ENCODE measurements at places on chromosomes 2 and 18.

DNA sequence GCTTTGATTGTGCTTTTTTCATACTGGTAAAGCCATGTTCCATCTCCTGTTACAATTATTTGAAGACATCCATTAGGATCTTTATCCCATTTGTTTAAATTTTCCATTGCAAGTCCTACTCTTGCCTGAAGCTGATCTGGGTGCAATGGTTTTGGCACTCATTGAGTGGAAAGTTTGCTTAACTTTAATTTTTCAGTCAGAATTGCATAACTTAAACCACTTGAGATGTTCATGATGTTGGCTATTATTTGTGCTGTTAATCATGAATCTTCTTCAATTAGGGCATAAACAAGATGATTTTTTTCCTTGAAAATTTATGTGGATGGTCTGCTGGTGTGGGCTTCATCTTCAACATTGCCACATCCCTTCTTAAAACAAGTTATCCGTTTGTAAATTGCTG, 180.1 kb downstream of the ST6GAL2 start:
- DNase-seq, result no peak

GRCh38 chr2:177728399-177728765, 335.8 kb downstream of the AGPS start:
- DNase-seq, result no peak

DNA sequence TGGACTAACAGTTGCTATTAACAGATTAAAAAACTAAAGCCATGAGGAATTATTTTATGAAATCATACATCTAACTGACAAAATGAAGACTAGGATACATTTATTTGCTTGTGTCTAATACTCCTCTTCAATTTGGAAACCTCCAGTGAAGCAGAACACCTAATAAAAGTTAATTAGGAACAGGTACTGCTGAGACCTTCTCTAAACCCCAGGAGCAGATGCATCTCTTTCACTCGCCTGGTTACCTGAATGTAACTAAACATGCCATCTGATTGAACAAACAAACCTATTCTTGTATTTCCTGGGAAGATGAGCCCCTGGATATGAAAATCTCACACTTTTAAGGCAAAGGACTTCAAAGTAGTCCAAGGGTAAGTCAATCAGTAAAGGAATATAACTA, 898.2 kb downstream of the NRXN1 start:
- DNase-seq, result no peak

DNA sequence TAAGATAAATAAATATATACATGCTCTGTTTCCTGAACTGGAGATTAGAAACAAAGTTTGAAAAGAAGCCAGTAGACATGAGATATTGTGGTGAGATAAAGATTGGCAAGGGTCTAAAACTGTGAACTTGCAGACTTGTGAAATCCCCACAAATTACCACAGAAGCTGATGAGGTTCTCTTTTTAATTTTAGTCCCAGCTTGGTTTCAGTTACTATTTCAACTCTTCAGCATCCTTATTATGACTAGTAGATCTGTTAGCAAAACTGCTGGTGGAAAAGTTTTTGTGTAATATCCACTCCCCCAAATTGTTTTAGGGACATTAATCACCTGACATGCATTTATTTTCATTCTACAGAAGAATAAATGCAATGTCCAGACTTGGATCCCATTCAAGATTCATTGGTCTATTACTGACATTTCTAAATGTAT, 20.8 kb downstream of the RASGRP3 start:
- DNase-seq, result no peak

- DNase-seq, result no peak
These were observed 35.4 kb downstream of the CAB39 start for GRCh38 chr2:230748087-230748486.

GRCh38 chr2:162062559-162062958, 11.5 kb downstream of the DPP4 start:
- no peak for DNase-seq

DNA sequence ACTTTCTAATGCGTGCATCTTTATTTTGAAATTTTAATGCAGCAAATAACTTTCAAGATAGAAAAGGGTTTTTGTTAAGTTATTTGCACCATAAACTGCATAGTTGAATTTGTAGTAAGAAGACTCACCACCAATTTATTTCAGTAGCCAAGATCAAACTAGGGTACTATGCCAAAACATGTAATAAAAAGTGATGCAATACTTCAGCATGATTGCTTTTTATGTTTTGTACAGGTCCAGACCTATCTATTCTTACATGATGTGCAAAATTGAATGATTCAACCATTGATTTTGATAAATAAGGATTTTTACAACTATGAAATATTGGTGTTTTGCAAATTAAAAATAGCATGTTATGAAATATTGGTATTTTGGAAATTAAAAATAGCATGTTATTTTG, 26.7 kb downstream of the AGPS start:
- no peak for DNase-seq

DNA sequence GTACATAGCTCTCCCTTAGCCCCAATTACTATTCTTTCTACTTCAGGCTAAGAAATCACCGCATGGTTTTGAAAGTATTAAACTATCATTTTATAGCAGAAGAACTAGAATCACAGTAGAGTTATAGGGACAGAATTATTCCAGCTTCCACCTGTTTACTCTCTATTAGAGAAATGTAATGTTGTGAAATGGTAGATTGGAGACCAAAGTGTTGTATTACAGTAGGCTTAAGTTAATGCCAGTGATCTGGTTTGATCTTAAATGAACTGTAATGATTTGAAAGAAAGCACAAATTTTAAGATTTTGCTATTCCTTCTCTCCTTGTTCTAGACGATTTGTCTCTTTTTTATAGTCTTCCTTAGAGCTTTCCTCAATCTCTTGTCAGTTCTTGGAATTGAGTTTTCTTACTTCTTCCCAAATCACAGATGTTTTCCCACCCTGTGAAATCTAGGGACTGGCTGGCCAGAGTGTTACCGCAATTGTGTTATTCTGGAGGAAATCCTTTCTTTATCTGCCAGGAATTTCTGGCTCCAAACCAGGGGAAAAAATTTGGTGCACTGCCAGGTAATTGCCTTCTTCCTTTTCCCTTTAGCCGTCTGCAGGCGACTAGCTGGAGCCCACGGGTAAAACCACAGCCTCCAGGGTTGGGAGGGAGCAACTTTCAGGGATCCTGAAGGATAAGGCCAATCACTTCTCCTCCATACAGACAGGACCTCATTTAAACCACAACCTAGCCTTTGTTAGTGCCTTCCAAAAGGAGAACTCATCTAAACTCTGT, 51.7 kb downstream of the NOP58 start:
- peak; percentile 88 for DNase-seq

DNA sequence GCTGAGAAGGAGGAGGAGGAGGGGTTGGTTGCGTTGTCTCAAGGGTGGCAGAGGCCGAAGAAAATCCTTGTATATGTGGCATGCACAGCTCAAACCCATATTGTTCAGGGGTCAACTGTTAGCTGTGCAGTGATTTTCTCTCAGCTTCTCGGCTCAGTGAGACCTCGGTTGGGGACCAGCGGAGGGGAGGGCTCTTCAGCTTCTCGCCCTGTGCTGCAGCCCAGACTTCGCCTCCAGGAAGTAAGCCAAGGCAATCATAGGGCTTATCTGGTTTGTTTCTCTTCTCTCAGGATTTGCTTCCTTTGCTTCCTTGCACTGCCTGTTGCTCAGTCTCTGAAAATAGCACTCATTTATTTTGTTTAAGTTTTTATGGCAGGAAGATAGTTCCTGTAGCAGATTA, 85.5 kb downstream of the SOWAHC start:
- DNase-seq, result no peak

DNA sequence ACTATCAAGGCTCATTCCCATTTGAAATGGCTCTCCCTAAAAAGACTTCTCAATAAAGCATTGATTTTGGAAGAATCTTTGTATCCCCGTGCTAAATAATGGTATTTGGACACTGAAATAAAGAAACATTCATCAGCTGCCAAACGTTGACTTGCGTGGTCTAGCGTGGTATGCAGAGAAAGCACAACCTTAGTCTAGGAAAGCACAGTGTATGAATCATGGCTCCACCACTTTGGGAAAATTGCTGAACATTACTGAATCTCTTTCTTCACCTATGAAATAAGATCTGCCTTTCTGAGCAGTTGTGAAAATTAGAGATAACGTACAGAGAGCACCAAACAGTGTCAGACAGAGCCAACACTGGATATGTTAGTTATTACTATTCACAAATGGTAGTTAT, 353.9 kb downstream of the SS18 start:
- peak; percentile 4 for DNase-seq

Data from SJCRH30 (cell line).